ENCODE measurements at places on chromosomes 13 and 19.

DNA sequence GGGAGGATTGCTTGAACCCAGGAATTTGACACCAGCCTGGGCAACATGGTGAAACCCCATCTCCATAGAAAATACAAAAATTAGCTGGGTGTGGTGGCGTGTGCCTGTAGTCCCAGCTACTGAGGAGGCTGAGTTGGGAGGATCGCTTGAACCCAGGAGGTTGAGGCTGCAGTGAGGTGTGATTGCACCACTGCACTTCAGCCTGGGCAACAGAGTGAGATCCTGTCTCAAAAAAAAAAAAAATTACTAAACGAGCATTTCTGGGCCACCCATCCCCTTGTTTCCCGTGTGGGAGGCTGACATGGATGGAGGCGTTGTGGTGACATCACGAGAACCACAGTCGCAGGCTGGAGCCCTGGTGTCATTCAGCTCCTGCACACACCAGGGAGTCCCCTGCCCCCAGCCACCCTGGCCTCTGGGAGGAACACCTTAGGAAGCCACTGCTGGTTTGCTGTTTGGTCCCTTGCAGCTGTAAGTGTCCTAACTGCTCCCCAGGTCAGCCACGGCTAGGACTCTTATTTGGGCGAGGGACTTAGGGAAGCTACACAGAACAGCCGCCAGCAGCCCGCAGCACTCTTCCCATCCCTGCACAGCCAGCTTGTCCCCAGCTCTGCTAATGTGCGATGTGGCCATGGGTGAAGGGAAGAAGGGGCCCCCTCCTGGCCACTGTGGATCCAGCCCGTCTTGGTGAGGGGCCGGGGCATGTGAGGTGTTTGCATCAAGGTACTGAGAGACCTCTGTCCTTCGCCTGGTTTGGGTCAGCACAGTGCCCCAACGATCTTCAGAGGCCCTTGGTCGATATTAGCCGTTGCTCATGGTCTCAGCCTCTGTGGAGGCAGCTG, 12.7 kb downstream of the NKPD1 start:
- no peak for DNase-seq

DNA sequence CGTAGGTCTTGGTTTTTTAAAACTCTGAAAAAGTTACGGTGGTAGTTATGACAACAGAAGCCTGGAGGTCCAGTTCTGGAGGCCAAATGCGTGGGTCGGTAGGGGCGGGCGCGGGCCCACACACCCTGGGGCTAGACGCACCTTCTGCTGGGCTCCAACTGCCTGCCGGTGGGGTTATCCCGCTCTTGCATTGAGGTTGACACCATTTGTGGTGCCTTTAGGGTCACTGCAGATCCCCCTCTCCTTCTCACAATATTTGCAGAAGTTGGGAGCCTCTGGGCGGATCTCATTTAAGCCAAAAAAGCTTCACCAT, 81.6 kb downstream of the CHST8 start:
- DNase-seq, result no peak

GRCh38 chr13:24071423-24072075, 89.0 kb upstream of the SPATA13 start:
- no peak for DNase-seq

- no peak for DNase-seq
These were observed 387.1 kb upstream of the SGCG start for GRCh38 chr13:22793598-22794134.

GRCh38 chr13:98060282-98060681, 82.6 kb upstream of the FARP1 start:
- DNase-seq, result no peak

- no peak for DNase-seq
These were observed 200.2 kb downstream of the DCLK1 start for GRCh38 chr13:35930665-35931631.

- DNase-seq, result no peak
These were observed 60.1 kb downstream of the DCT start for GRCh38 chr13:94419304-94419924.

Measured in stimulated activated CD8-positive, alpha-beta memory T cell treated with anti-CD3 and anti-CD28 coated beads, Interleukin-2, amount 100 ng/mL, for 48 hours (primary cell).